ENCODE measurements at places on chromosomes 16 and 17. TPM values are rescaled to one million over a fixed set of nuclear protein-coding genes. Genes with fewer than 3 reads are reported as not detected.
A peak's percentile ranks its signal among the peaks of the same experiment; 100 is the strongest.

GRCh38 chr17:72937707-72938106 is 154.8 kb downstream of the SLC39A11 start:
- H3K4me1 ChIP-seq, result no peaks in the 10 kb centered on the region
- H3K27me3 ChIP-seq, result no peaks in the 10 kb centered on the region
- H3K36me3 ChIP-seq, result no peaks in the 10 kb centered on the region
- H3K27ac ChIP-seq, result no peak overlapping the region

DNA sequence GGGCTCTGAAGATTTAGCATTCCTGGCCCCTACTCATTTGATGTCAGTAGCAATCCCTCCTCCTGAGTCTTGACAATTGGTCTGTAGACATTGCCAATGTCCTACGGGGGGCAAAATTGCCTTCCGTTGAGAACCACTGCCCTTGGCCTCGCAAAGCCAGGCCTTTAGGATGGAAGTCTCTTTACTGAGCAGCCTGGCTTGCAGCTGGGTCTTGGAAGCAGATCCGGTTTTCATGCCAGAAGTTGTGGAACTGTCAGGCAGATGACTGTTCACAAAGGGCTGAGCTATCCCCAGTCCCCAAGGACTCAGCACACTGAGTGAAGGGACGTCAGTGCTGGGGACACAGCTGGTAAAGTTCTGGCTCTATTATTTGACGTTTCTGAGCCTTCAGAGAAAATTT is 83.2 kb downstream of the WSCD1 start:
- H3K4me1 ChIP-seq, result no peaks in the 10 kb centered on the region
- no peaks in the 10 kb centered on the region for H3K36me3 ChIP-seq
- no peak for DNase-seq

DNA sequence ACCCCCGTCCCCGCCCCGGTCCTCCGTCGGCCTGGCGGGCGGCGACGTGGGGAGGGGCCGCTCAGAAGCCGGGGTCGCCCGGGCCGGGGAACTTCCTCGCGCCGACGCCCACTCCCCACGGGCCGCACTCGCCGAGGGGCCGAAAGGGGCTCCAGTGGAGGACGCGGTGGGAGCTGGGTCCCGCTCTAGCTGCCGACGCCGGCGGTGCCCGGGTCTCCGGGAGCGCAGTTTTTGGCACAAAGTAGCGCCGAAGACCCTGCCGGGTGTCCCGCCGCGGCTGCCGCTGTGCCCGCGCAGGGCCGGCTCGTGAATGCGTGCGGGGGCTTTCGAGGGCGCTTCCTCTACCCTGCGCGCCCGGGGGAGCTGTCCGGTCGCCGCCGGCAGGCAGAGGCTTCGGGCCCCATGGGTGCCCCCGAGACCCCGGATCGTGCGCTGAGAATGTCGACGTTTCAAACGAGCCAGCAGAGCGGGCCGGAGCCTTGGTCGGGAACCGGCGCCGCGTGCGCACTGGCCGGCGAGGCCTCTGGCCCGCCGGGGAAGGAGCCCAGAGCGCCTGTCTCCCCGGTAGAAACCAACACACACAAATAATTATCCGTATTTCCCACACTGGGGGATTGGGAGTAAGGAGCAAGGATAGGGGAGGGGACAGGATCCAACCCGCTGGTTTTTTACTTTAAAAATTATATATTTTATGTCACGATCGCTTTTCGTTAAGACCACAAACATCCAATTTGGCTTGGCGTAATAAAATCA is 46.6 kb upstream of the SLC38A10 start:
- H3K27me3 ChIP-seq, result no peaks in the 10 kb centered on the region
- peak; percentile 43 for DNase-seq
- peak overlapping the region; percentile 99 for H3K27ac ChIP-seq

- no peak for DNase-seq
- H3K4me1 ChIP-seq, result peaks cover 24% of the 10 kb centered on the region
- no peaks in the 10 kb centered on the region for H3K27me3 ChIP-seq
- no peak overlapping the region for H3K4me3 ChIP-seq
- no peak overlapping the region for H3K27ac ChIP-seq
Measured at GRCh38 chr16:67388191-67388590, 5.1 kb downstream of the TPPP3 start.

DNA sequence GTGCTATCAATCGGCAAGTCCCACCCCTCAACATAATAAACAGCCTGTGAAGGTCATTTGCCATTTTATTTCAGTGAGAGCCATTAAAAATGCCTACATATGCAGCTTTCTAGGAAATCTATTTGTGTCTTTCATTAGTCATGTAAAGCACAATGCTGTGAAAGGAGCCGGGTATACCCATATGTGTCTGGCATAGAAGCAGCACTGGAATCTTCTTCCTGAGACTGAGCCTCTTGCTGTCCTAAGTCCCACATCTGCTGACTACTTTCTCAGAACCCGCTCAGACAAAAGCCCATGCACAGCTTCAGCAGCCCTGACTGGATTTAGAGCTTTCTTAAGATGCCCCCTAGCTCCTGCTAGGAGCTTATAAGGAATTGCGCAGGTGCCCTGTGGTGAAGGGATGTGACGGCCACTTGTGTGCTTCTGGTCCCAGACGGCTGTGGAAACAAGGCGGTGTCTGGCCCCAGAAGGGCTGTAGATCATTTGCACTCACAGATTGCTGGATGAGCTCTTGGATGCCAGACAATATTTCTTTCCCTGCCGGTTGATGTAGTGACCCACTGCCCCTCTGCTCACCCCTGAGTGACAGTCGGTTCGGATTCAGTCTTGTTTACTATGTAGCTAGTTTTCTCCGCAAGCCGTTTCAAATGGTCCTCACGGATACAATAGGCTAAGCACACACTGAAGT is 172.2 kb downstream of the ANKFN1 start:
- no peaks in the 10 kb centered on the region for H3K27me3 ChIP-seq
- no peaks in the 10 kb centered on the region for H3K36me3 ChIP-seq
- DNase-seq, result no peak
- no peaks in the 10 kb centered on the region for H3K4me1 ChIP-seq
- no peak overlapping the region for H3K4me3 ChIP-seq

DNA sequence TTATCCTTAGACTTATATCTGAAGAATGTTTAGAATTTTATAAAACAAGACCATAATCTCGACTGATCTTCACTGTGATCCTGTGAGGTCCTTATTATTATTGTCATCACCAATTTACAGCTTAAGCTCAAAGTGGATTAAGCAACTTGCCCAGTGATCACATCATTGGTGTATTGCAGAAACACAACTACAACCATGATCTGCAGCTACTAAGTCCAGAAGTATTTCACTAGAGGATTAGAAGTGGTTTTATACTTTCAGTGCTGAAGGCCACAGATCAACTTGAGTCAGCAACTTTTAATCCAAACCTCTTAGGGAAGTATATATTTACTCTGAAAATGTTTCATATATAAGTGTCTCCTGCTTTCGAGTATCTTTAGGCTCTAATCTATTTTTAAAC is 624.3 kb upstream of the SOX9 start:
- DNase-seq, result no peak
- no peaks in the 10 kb centered on the region for H3K36me3 ChIP-seq
- H3K4me3 ChIP-seq, result no peak overlapping the region
- H3K27ac ChIP-seq, result no peak overlapping the region
- no peaks in the 10 kb centered on the region for H3K27me3 ChIP-seq

DNA sequence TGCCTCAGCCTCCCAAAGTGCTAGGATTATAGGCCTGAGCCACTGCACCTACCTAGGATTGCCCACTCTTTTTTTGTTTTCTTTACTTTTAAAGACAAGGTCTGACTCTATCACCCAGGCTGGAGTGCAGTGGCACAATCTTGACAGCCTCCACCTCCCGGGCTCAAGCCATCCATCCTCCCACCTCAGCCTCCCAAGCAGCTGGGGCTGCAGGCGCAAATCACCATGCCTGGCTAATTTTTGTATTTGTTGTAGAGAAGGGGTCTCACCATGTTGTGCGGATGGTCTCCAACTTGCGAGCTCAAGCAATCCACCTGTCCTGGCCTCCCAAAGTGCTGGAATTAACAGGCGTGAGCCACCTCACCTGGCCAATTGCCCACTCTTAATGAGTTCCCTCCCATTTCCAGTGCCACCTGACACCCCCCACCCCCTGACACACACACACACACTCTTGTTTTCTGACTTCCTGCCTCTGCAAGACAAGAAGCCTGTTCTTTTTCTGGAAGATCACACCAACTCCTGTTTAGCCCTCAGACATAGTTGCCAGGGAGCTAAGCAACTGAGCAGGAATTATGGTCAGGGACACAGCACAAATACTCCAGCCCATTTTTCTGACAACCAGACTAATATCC is 2.6 kb downstream of the OVCA2 start:
- no peak overlapping the region for H3K27ac ChIP-seq
- H3K36me3 ChIP-seq, result peaks cover 7% of the 10 kb centered on the region
- H3K27me3 ChIP-seq, result no peaks in the 10 kb centered on the region
- H3K4me1 ChIP-seq, result peaks cover 13% of the 10 kb centered on the region

DNA sequence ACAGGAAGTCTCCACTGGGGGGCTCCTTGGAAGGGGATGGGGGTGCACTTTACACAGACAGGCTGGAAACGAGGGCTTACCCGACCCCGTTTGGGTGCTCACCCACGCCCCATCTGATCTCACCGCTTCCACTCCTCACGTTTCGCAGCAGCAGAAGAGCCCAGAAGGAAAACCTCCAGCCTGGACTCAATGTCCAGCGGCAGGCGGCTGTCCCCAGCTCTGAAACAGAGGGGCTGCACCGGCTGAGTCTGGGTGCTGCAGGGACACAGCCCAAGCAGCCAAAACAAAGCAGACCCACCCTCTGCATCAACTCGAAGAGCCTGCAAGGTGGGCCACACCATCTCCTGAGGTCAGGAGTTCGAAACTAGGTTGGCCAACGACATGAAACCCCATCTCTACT is 3.9 kb downstream of the MEAK7 start:
- H3K27ac ChIP-seq, result no peak overlapping the region
- H3K36me3 ChIP-seq, result peaks cover 23% of the 10 kb centered on the region
- no peaks in the 10 kb centered on the region for H3K27me3 ChIP-seq
- H3K4me3 ChIP-seq, result no peak overlapping the region
- peaks cover 4% of the 10 kb centered on the region for H3K4me1 ChIP-seq

DNA sequence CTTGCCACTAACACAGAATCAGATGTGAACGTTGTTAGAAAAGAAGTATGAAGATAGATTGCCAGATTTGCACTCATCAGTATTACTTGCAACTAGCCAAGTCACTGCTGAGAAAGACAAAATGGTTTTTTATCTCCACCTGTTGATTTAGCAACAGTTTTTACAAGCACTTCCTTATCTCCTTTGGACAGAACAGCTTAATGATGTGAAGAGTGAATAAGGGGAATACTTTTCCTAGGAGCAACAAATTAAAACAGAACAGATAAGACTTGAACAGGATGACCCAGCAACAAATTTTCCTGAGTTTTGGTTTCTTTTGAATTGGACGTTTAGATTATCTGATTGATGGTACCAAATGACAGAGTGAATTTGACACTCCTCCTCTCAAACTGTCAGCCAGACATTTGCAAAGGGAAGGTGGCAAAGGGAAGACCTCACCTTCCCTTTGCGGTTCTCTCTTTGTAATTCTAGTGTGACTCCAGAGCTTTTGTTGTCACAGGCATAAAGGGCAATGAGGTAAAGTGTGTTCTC is 130.6 kb downstream of the NLK start:
- no peaks in the 10 kb centered on the region for H3K4me1 ChIP-seq
- no peaks in the 10 kb centered on the region for H3K36me3 ChIP-seq
- no peak overlapping the region for H3K27ac ChIP-seq
- no peaks in the 10 kb centered on the region for H3K27me3 ChIP-seq

GRCh38 chr17:76701471-76701967 is 9.2 kb downstream of the MXRA7 start:
- H3K27ac ChIP-seq, result peak overlapping the region; percentile 81
- DNase-seq, result no peak
- no peaks in the 10 kb centered on the region for H3K36me3 ChIP-seq
- no peaks in the 10 kb centered on the region for H3K4me1 ChIP-seq
- H3K27me3 ChIP-seq, result no peaks in the 10 kb centered on the region
- no peak overlapping the region for H3K4me3 ChIP-seq

DNA sequence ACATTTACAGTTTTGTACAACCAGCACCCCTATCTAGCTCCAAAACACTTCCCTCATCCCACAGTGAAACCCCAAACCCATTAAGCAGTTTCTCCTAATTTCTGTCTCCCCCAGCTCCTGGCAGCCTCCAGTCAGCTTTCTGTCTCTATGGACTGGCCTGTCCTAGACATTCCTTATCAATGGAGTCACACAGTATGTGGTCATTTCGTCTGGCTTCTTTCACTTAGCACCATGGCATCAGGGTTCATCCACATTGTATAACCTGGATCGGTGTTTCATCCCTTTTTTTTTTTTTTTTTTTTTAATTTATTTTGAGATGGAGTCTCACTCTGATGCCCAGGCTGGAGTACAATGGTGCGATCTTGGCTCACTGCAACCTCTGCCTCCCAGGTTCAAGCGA is 68.5 kb downstream of the ZDHHC7 start:
- no peaks in the 10 kb centered on the region for H3K36me3 ChIP-seq
- no peak overlapping the region for H3K27ac ChIP-seq
- H3K4me1 ChIP-seq, result no peaks in the 10 kb centered on the region
- H3K27me3 ChIP-seq, result no peaks in the 10 kb centered on the region
- DNase-seq, result no peak
- H3K4me3 ChIP-seq, result no peak overlapping the region

- H3K4me1 ChIP-seq, result no peaks in the 10 kb centered on the region
- no peak overlapping the region for H3K4me3 ChIP-seq
- DNase-seq, result no peak
- H3K27me3 ChIP-seq, result no peaks in the 10 kb centered on the region
- H3K27ac ChIP-seq, result no peak overlapping the region
Measured at GRCh38 chr17:34703533-34703932, 124.2 kb downstream of the TMEM132E start.

DNA sequence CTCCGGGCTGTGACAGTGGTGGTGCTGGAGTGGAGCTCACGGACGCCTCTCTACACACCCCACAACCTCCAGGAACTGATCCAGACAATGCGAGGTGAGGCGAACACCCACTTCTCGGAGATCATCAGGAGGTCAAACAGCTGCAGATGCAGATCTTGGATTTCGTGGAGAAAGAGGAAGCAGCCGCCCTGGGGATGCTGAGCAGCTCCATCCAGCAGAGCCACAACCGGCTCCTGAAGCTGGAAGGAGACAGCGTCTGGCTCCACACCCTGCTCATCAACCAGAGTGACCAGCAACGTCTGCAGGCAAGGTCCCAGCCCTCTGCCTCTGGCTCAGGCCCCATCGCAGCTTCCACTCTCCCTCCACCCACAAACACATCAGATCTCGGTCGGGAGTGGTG is 13.2 kb upstream of the SLC16A5 start:
- H3K36me3 ChIP-seq, result no peaks in the 10 kb centered on the region
- H3K4me3 ChIP-seq, result no peak overlapping the region
- H3K27ac ChIP-seq, result no peak overlapping the region
- DNase-seq, result no peak
- H3K4me1 ChIP-seq, result no peaks in the 10 kb centered on the region

GRCh38 chr16:67150047-67150832 is 558 bp downstream of the B3GNT9 start:
- H3K4me3 ChIP-seq, result peak overlapping the region; percentile 51
- H3K27me3 ChIP-seq, result no peaks in the 10 kb centered on the region
- peaks cover 26% of the 10 kb centered on the region for H3K36me3 ChIP-seq
- peak overlapping the region; percentile 56 for H3K27ac ChIP-seq
- H3K4me1 ChIP-seq, result peaks cover 26% of the 10 kb centered on the region

GRCh38 chr16:87895641-87896141 is 26.4 kb upstream of the SLC7A5 start:
- no peak overlapping the region for H3K4me3 ChIP-seq
- H3K4me1 ChIP-seq, result peaks cover 4% of the 10 kb centered on the region
- DNase-seq, result no peak
- H3K27ac ChIP-seq, result peak overlapping the region; percentile 50
- no peaks in the 10 kb centered on the region for H3K36me3 ChIP-seq

- H3K4me1 ChIP-seq, result no peaks in the 10 kb centered on the region
- no peak overlapping the region for H3K27ac ChIP-seq
- no peaks in the 10 kb centered on the region for H3K36me3 ChIP-seq
Measured at GRCh38 chr16:88993166-88993761, 16.3 kb upstream of the CBFA2T3 start.

Gene PRSS27
- 1.2 TPM for total RNA-seq

Gene MYH2
- total RNA-seq, result not detected

Gene SLFN14
- not detected for total RNA-seq

Gene TBC1D26
- total RNA-seq, result not detected

Gene MGAT5B
- total RNA-seq, result not detected
